ENCODE measurements at places on chromosomes 12 and 14.

- no peak for DNase-seq
These were observed 206.6 kb upstream of the DIO3 start for GRCh38 chr14:101354726-101355125.

GRCh38 chr12:41936333-41936732 is 208.3 kb downstream of the GXYLT1 start:
- no peak for DNase-seq

DNA sequence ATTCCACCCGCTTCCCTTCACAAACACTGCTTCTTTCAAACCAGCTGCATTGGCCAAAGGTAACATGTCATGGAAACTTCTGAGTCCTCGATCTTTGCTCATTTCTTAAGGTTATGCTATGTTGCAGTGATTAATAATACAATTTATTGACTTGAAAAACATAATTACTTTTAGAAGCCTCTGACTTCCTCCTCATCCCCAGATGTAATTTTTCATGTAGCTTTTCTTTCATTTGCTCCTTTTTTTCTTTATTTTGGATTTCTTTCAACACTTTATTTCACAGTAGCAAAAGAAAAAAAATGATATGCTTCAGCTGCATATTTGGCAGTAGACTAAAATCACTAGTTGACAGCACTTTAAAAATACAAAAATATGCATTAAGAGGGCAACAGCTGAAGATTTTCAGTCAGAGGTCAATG is 116.2 kb downstream of the LRRIQ1 start:
- DNase-seq, result no peak

DNA sequence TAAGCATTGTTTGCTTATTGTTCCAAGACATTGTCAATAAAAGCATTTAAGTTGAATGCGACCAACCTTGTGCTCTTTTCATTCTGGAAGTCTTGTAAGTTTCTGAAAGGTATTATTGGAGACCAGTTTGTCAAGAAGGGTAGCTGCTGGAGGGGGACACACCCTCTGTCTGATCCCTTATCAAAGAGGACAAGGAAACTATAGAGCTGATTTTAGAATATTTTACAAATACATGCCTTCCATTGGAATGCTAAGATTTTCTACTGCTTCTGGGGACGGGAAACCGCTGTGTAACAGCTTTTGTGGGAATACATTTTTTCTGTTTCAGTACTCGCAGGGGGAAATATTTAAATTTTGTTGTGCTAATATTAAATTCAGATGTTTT is 3.5 kb downstream of the FOS start:
- DNase-seq, result no peak

DNA sequence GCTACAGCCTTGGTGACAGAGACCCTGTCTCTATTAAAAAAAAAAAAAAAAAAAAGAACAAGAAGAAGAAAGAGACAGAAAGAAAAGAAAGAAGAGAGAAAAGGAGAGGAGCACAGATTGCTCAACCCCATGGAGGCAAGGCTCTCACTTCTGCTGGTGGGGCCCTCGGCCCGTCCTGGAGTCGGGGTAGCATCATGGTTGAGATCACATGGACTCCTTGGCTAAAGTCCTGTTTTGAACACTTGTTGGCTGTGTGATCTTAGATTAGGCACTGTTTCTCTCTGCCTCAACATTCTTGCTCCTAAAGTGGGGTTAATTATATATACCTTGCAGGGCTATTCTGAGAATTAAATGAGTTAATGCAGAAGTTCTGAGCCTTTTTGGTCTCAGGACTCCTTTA is 207.7 kb downstream of the CACNA1C start:
- no peak for DNase-seq

DNA sequence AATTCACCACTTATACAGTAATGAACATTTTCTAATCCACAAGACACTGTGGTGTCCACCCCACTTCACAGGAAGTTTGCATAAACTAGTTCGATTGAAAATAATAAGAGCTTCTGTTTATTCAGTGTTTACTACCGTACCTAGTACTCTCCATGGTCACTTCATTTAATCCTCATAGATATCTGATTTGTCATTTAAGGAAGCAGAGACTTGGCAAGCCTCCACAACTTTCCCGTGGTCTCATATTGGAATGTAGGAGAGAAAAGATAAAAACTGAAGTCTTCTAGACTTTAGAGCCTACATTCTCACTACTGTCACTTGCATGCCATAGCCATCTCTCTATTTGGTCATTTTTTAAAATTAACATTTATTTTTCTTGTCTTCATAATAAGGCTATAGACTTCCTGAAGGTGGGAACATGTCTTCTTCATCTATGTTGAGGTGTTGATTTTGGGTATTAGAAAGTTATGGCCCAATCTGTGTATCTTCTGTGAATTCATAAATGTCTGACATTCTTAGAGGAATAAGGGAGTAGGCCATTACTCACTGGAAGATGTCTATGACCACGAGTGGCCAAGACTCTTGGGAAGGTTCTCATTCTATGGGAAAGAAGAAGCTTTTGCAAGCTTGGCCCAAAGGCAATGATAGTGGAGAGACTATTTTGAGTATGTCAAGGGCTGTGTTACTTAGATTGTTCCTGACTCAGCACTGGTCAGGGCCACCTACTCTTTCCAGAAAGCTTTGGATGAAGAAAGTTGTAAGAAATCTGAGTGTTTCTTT is 423.7 kb downstream of the LRIG3 start:
- DNase-seq, result no peak

All from CD4-positive, alpha-beta T cell treated with Interleukin-4 for 4 hours (primary cell).